Stromal cell of bone marrow (primary cell): ENCODE measurements at places on chromosomes 7 and 10.
A peak's percentile ranks its signal among the peaks of the same experiment; 100 is the strongest.

GRCh38 chr10:22704471-22704911 lies 9.9 kb downstream of the PIP4K2A start:
- DNase-seq = no peak

GRCh38 chr10:71812016-71812912 lies 38.8 kb downstream of the PSAP start:
- DNase-seq = no peak

DNA sequence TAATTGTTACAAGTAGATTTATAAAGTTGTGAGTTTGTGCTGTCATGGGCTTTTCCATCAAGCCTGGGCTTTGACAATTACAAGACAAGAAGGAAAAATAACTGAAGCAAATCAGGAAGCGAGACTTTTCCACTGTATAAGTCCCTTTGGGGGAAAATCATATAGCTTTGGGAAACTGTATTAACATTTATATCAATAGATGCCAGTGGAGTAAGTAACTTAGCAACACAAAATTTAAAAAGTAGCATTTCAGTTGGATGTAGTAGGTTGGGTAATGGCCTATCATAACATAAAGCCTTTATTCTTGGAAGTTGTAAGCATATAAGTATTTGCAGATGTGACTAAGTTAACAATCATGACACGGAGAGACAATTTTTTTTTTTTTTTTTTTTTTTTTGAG lies 931.1 kb downstream of the CNTNAP2 start:
- peak; percentile 34 for DNase-seq

DNA sequence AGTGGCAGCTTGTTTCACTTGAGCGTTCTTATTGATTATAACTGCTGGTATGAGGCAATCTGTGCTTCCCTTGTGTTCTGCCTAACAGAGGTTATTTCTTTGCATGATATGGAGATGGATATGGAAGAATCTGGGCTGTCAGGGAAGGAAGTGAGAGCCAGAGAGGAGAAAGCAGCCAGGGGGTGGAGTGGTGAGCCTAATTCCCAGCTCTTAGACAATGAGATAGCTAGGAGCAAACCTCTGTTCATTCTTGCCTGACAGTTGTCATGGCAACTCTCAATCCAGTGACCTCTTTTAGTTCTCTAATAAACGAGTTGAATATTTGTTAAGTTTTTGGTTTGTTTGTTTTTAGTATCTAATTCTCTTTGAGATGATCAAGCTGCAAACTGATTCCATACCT lies 214.3 kb downstream of the NRG3 start:
- DNase-seq = no peak

DNA sequence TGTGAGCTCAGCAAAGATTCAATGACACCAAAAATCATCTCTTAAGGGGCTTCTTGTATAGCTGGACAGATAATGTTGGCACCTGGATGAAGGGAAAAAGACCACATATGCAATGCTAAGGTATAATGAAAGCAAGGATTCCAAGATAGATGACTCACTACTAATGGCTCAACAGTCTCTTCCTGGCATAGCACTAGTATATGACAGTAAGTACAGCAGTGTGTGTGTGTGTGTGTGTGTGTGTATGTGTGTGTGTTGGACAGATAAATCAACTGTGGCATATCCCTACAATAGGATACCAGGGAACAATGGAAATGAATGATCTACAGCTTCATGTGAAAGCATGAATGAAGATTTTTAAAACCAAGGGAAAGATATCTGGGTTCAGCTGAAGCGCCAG lies 257.1 kb downstream of the SFMBT2 start:
- DNase-seq = no peak

DNA sequence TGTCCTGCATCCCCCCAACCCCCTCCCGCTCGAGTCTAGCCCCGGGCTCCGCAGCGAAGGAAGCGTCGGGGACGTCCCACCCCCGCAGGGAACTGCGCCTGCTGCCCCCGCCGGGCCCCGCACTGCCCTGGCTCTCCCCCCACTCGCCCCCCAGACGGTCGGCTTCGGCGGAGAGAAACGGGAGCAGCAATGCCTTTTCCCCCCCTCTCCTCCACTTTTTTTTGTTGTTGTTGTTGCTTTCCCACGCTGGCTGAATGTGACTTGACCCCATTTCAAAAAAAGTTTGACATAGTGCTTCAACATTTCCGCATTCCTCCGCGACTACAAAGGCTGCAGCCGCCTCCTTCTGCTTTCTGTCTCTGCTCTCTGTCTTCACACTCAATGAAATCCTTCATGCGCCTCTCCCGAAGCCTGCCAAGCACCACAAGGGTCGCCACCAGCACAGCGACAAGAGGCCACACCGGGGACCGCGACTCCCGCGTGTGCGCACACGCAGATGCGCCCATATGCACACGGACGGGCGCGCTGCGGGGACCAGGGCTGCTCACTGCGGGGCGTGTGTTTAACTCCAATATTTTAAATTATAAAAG lies 1.0 kb downstream of the CDK6 start:
- no peak for DNase-seq

DNA sequence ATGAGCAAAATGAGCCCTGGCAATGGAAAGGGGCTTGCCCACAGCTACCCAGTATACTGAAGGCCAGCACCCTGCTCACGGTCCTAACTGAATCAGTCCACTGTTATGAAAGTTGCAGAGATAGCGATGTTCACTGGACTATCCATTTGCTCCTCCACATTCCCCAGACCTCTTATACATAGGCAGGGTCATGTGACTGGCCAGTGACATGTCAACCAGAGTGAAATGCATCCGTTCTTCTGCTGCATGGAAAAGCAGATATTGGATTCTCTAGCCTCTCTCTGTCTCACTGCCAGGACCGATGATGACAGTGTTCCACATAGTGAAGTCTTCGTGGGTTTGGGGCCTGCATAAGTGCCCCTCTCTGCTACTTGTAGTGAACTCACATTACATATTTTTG lies 503.4 kb downstream of the RPS24 start:
- no peak for DNase-seq

- peak; percentile 56 for DNase-seq
Measured at GRCh38 chr10:52566471-52567246, 205.9 kb downstream of the MBL2 start.

DNA sequence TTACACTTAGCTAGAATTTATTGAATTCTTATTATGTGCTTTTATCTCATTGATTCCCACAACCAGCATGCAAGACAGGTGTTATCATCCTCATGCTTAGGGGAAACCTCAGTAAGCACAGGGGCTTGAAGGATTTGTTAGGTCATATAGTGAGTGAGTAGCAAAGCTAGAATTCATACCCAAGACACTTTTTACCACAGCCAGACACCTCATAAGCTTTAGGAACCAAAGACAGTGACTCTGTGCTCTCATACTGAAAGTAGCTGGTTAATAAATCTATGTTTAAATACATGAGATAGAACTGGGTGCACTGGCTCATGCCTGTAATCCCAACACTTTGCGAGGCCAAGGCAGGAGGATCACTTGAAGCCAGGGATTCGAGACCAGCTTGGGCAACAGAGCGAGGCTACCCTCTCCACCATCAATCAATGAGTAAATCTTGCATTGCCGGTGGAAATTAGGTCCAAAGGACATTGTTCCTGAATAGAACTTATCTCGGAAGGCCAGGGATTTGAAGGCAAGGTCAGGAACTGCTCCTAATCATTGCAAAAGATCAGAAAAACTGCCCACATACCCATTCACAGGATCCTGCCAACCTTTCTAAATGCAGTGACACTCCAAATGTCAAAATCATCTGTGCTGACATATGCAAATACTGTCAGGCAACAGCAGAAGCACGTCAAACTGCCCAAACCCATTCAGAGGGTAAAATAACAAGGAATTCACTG lies 523.5 kb downstream of the PARD3 start:
- DNase-seq = no peak

- DNase-seq = no peak
Measured at GRCh38 chr7:42342381-42342780, 105.4 kb upstream of the GLI3 start.

DNA sequence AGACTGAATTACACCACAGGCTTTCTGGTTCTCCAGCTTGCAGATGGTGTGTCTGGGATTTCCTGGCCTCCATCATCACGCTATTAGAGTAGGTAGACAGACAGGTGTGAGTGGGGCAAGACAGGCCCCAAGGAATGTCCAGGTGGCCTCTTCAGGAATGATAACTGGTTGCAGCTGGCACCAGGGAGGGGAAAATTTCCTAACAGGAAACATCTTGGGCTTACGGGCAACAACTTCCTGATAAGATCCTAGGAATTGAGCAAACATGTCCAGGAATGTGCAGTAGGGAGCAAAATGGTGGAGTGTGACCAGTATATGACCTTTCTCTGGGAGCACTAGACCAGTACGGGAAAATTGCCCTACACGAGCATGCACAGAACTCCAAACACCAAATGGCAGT lies 11.3 kb downstream of the XRCC2 start:
- no peak for DNase-seq

DNA sequence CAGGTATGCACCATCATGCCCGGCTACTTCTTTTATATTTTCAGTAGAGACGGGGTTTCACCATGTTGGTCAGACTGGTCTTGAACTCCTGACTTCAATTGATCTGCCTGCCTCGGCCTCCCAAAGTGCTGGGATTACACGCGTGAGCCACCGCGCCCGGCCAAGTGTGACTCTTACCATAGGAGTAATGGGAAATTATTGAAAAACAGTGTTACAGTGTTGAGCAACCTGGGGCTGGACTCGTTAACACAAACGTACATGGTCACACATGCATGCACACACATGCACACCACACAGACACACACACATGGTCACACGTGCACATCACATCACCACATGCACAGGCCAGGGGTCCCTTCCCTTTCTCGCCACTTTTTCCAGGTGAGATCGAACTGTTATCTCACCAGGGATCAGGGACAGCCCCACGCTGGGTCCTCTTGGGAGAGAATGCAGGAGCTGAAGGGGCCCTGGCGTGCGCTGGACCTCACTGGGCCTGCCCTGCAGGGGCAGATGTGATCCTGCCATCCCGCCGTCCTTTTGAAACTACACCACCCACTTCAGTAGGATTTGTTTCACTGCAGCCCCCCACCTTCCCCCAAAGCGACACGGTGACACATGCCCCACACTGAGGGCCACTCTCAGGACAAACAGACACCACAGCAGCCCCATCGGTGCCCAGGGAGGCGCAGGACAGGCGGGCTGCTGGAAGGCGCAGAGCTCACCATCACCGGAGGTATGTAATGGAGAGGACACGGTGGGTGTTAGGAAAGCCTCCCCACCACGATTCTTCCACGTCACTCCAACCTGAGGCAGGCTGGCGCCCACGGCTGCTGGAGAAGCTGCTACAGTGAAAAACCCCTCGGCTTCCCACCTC lies 10.2 kb downstream of the RADIL start:
- no peak for DNase-seq
